ENCODE measurements at places on chromosomes 12 and 14.

- no peak for DNase-seq
Observed at GRCh38 chr12:105382771-105383622, 52.5 kb downstream of the C12orf75 start.

- DNase-seq: no peak
Observed at GRCh38 chr12:58901664-58902063, 18.6 kb downstream of the LRIG3 start.

GRCh38 chr14:104238424-104239184 is 100.2 kb downstream of the KIF26A start:
- no peak for DNase-seq

- no peak for DNase-seq
Observed at GRCh38 chr14:61607570-61608244, 87.6 kb upstream of the HIF1A start.

GRCh38 chr12:45660330-45660729 is 69.2 kb upstream of the ARID2 start:
- no peak for DNase-seq

All from activated naive CD4-positive, alpha-beta T cell (primary cell).